Epithelial cell of prostate (primary cell): ENCODE measurements at places on chromosomes 5 and 9.
A peak's percentile ranks its signal among the peaks of the same experiment; 100 is the strongest.

DNA sequence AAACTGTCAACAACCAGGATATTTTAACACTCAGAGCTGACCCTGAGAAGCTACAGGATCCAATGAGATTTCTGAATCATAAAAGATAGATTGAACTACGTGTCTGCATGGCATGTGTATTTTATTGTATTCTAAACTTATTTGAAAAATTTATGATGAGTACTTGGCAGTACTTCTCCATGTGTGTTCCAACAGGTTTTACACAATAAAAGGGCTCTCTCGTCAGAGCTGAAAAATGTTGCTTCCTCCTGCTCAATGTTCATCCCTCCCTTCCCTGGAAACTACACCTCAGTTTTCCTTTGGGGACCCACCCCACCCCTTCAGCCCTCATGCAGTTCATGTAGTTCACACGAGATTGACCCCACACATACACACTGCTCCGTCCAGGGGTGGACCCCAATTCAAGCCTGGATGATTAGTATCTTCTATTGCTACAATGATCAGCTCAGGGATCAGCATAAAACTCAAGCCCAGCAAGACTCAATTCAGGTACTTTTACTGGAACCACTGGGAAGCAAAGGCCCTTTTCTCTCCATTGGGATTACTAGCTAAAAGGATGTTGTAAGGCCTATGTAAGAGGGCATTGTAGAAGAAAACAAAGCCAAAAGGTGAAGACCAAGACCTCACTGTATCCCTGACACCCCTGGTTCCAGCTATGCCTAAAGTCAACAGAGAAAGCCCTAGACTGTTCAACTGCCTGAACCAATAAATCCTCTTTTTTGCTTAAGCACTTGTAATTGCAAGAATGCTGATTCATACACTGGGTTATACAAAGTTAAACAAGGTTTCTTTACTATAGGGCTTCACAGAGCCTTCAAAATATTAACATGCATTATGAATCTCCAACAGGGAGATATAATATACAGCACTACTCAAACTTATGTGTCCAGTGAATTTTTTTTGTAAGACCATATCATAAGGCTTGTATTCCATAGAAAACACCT lies 112.6 kb downstream of the SAXO1 start:
- peak; percentile 22 for DNase-seq

DNA sequence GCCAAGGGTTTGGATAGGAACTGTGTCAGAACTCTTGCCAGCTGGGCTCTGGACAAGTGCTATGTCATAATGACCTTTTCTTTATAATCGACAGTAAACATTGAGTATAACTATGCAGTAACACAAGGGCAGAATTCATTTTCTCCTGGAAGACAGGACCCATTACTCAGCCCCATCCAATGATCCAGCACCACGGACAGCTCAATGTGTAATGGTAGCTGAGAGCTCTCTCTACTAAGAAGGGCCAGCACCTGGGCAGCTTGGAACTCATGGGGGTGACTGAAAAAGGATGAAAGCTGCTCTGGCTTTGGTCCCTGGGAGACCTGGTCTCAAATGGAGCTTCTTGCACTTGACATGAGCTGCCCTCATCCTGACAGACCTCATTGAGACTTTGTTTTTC lies 347.8 kb downstream of the TRIM32 start:
- no peak for DNase-seq

DNA sequence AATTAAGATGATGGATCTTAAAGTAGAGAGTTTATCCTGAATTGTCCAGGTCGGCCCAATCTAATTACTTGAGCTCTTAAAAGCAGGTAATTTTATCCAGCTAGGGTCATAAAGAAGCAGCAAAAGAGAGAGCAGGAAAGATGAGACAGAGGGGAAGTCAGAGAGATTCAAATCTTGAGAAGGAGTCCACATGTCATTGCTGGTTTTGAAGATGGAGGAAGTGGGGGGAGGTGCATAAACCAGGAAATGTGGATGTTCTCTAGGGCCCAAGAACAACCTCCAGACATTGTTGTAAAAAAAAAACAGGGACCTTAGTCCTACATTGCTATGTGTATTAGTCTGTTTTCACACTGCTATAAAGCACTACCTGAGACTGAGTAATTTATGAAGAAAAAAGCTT lies 66.4 kb downstream of the SLCO4C1 start:
- no peak for DNase-seq

DNA sequence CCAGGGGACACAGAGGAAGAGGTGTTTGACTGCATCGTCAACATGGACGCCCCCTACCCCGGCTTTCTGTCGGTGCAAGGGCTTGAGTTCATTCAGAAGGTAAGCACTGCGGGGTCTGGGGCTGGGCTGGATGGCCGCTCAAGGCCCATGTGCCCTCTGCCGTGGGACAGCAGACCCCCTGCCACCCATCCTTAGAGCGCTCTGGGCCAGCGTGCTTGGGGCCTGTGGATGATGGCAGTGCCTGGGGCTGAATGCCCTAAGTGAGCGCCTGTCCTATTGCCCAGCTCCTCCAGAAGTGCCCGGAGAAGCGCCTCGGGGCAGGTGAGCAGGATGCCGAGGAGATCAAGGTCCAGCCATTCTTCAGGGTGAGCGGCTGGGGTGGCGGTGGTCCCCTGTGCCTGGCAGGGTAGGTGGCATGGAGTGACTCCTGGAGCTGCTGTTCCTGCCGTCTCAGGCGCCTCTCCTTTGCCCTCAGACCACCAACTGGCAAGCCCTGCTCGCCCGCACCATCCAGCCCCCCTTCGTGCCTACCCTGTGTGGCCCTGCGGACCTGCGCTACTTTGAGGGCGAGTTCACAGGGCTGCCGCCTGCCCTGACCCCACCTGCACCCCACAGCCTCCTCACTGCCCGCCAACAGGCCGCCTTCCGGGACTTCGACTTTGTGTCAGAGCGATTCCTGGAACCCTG lies 3.9 kb downstream of the ZDHHC12 start:
- no peak for DNase-seq

DNA sequence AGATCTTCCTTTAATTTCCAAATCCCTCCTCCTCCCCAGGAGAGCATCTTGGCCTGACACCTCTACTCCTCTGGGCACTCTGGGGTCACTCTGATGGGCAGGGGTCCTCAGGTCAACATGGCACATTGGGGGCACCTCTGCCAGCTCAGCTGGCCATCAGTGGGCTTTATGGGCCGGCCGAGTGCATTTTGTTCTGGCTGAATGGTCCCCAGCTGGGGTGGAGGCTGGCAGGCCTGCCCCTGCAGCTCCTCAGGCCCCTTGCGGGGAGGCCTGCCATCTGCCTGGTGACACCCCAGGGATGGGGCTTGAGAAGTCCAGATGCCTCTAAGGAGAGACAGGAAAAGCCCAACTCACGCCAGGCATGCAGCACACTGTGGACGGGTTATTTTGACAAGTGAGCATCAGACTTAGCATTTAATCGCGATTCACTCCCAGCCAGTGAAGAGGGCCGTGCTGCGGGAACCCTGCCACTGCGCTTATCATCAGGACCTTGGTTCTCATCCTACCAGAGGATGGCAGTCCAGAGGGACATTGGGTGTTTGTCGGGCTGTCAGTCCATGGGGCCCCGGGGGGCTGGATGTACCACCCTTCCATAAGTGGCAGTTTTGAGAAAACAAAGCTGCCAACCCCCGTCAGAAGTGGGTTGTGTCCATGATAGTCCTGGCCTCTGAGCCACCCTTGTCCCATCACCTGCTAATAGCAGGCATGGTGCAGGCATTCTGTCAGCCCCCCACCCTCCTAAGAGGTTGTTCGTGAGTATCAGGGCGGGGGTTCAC lies 21.7 kb downstream of the PHF2 start:
- DNase-seq = no peak

GRCh38 chr9:91515074-91515687 lies 91.5 kb upstream of the NFIL3 start:
- no peak for DNase-seq

DNA sequence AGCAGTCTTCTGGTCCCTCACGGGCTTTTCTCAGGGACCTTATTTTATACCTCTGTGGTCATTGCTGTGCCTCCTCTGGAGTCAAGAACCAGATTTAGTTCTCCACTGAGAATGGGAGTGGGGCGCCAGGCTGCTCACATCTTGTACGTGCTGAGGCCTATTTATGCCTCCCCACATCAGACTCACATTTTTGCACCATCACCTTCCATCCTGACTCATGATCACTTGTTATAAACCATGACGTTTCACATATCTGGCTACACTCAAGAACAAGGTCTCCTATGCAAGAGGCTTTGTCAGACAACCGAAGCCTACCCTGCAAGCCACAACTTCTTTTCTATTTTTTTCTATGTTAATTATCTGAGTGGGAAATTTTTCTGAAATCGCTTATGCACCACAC lies 10.7 kb downstream of the PRUNE2 start:
- DNase-seq = no peak

- DNase-seq = peak; percentile 54
Measured at GRCh38 chr5:50595199-50595598, 71.2 kb upstream of the PARP8 start.

DNA sequence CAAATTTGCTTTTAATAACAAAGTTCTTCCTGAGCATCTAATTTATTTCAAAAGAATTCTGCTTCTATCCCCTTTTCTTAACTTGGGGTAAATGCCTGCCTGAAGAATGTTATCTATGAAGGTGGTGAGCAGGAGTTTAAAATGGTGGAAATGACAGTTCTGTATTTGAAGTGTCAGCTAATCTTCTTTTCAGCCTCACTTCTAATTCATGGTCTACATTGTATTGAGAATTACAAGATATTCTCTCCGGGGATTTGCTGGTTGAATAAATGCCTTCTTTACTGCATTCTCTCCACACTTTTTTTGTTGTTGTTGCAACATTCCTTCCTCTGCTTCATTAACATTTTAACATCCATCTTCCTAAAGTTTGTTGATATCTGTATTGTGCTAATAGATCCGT lies 143.1 kb upstream of the GRIN3A start:
- no peak for DNase-seq

- DNase-seq = no peak
Measured at GRCh38 chr5:67350618-67351201, 154.1 kb upstream of the CD180 start.

DNA sequence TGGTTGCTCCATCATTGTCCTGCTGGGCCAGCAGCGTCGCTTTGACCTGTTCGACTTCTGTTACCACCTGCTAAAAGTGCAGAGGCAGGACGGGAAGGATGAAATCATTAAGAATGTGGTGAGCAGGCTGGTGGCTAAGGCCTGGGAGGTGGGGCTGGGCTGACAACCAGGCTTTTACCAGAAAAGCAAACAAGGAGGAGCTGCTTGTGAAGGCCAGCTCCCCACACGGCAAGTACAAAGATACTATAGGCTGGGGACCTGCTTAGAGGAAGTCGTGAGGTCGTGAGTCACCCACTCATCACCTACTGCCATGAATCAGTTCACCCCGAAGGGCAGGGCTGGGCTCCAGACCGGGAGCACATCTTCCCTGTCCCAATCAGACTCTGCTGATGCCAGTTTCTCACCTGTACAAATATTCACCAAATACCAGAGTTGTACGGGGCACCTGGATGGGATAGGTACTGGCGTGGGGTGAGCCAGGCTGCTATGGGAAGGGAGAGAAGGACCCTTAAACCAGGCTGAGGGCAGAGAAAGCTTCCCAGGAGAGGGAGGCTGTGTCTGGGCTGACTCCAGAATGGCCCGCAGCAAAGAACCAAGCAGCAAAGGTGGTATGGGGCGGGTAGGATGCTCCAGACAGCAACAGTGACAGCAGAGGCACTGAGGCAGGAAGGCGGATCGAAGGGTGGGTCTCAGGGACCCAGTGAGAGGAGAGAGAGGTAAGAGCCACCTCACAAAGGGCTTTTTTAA lies 69.3 kb upstream of the NIPAL4 start:
- DNase-seq = peak; percentile 99

DNA sequence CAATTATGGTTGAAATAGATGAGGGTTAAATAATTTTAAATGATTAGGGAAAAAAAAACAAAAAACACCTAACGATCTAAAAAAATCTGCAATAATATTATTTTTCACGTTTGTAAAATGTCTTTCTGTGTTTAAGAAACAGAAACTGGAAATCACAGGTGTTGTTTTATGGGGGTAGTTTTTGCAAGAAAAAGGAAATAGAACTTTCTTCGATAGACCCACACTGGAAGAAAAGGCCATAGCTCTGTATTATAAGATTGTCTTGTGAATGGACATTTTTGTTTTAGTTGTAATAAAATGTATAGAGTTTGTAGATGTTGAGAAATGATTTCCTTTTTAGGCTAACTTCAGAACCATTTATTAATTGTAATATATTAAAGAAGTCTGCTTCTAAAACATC lies 5.5 kb downstream of the CSNK1G3 start:
- no peak for DNase-seq

DNA sequence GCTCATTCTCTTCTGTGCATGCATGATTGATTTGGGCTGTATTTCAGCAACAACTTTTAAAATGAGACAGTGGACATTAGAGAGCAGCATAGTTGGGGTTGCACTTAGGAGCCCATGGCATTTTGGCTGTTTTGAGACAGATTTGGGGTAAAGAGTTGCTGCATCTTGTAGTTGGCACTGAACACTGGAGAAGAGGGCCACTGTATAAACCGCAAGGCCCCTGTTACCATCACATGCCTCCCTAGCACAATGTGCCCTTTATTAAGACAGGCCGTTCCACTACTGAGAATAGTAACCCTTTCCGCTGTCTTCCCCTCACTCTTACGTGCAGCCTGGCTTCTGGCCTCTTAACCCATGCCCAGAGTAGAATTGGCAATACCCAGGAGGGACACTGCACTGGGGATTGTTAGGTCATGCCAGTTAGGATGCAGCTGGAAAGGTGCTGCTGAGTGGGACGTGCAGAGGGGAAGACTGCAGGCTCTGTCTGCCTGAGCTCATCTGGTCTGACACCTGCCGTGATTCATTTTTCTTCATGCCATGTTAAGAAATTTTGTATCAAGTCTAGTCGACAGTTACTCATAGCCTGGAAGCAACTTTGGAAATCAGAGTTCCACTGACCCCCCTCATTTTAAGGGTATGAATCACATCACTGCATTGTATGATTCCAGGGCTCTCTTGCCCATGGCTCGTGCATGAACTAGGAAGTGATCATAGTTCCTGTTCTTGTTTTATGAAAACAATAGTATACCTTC lies 146.9 kb upstream of the DMRT1 start:
- DNase-seq = peak; percentile 88

DNA sequence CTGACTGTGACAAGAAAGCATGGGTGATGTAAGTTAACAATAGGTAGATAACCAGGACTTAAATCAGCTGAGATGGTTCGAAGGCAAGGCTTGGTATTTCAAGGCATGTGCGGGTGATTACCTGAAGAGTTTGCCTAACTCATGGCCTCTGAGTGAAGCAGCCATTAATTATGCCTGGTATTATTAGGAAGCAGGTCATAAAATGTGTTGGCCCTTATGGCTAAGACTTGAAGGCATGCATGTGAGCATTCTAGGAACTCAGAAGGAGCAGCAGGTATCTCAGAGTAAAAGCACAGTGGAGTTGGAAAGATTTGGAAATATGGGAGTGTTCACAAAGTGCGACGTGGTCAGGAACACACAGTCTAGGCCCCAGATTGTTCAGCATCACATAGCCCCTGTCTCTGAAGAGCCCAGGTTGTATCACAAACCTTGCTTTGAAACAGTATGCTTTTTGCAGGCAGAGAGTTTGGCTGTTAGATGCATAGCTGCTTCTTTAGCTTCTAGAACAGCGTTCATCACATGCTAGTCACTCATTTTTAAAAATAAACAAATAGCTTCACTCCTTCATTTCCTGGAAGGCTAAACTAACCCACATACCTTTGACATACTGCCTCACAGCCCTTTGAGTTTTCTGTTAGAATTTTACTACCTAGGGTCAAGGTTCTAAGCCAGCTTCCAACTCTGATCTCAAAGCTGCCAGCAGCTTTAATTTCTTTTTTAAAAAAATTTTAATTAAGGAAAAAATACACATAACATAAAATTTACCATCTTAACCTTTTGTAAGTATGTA lies 2.1 kb downstream of the HEXB start:
- DNase-seq = no peak
